ENCODE measurements at places on chromosomes 11 and 22. TPM values are rescaled to one million over a fixed set of nuclear protein-coding genes. Genes with fewer than 3 reads are reported as not detected.

Gene HMBS
- total RNA-seq: 17.0 TPM

Gene MMP8
- total RNA-seq: not detected

DNA sequence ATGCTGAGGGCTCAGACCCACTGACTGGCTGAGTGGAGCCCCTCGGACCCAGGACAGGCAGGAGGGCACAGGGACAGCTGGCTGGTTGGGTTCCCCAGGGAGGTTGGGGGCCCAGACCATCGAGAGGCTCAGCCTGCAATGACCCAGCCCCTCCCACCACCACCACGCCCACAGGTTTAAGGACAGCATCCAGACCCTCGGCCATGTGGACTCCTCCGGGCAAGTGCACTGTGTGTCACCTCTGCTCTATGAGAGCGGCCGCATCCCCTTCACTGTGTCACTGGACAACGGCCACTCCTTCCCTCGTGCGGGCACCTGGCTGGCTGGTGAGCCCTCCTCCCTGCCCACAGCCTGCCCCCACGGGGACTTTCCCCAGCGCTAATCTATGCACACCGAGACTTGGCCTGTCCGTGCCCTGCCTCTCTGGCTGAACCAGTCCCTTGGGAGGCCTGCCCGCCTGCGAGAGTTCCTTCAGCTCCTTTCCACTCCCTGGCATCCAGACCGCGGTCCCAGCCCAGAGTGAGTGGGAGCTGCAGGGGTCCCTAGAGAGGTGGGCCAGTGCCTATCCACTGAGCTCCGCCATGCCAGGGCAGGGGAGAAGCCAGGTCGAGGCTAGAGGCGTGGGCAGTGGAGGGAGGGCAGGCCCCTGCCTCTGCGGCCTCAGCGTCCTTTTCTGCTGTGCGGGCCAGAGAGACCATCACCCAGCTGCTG is 2.2 kb downstream of the SUSD2 start:
- DNase-seq: no peak

DNA sequence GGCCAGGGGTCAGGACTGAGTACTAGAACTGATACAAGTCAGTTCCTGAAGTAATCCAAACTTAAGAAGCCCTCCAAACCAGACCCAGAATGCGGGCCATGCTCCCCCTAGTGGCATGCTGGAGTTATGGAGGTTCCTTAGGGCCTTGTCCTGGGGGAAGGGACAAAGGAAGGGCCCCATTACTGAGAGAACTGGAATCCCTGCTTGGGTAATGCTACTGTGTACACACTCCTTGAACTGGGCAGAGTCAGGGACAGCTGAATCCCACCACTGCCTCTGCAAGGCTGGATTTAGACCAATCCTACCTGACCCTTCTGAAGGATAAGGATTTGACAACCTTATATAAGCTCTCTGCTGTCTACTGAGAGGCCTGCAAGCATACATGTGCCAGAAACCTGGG is 97.3 kb upstream of the AKIP1 start:
- no peak for DNase-seq

Measured in epithelial cell of proximal tubule (primary cell).